Suppressor macrophage (primary cell): ENCODE measurements at places on chromosomes 12 and 14.
A peak's percentile ranks its signal among the peaks of the same experiment; 100 is the strongest.

DNA sequence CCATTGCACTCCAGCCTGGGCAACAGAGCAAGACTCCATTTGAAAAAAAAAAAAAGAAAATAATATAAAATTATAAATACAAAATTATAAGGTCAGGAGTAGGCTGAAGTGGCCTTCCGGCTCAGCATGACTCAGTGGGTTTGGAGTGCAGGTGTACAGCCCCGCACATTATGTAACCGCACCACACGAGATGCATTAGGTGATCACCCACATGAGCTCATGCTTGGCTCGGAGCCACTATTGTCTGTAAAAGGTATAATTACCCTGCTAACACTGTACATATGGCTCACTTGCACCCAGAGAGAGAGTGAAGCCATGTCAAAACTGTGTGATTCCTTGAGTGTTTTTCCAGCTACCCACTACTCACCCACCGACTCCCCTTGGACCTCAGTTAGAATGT, 557.0 kb downstream of the SLC6A15 start:
- no peak for DNase-seq

DNA sequence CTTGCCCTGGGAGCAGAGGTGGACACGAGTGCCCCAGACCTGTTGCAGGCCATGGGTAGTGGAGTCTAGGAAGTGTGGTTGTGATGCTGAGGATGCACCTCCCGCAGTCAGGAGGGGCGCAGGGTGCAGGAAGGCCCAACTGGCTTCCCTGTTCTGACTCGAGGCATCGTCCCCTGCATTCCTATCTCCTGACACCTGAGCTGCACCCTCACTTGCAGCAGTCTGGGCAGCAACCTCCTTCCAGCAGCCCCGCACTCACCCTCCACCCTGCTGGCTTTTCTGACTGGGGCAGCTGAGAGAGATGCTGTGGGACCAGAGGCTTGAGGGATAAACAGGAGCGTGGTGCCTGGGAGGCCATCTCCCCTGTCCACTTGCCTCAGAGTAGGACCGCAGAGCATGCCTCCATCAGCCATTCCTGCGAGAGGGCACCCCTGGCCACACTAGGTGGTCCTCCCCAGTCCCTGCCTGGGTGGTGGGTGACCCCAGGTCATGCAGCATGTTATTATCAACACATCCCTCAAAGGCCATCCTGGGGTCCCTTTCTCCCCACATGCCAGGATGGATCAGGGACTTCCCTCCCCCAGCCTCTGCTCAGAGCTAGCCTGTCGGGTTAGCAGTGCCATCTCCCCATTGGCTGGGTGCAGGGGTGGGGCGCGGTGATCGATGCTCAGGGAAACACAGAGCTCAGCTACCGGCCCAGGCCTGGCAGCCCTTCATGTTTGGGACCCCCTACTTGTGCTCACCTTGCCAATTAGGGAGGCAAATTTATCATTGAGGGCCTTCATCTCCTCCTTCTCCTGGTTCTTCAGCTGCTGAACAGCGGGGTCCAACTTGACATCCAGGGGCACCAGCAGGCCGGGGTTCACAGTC, 719 bp downstream of the KRT80 start:
- no peak for DNase-seq

GRCh38 chr12:70794131-70794530, 126.4 kb downstream of the PTPRR start:
- no peak for DNase-seq

GRCh38 chr12:120394483-120395367, 25.8 kb upstream of the MSI1 start:
- no peak for DNase-seq

- no peak for DNase-seq
These were observed 5.2 kb upstream of the PACS2 start for GRCh38 chr14:105309371-105309770.

DNA sequence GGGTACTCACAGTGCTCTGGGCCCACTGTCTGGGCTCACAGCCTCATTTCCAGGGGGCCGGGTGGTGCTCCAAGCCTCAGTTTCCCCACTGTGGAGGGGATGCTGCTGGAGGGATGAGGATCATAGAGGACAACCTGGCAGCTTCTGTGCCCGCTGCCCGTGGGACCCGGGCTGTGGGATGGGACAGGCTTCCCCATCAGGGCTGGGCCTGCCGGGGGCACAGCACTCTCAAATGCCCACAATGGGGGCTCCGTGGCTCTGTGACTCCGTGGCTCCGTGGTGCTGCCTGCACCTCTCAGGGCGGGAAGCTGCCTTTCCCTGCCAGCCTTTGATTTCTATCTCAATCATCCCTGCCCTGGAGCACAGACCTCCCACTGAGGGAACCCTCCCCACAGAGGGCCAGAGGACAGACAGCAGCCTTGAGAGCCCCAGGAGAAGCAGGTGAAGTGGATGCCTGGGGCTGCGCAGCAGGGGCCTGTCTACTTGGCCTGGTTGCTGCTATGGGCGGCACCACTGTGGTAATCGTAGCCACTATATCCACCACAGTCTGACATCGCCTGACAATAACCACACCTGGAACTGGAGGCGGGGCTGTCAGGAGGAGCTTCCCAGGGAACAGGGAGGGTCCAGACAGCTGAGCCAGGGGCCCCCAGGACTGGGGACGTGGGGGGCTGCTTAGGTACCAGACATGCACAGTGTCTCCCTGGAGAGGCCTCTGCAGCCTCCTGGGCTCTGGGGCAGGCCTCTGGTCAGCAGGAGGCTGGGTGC, 375.9 kb downstream of the TMEM121 start:
- DNase-seq: no peak

DNA sequence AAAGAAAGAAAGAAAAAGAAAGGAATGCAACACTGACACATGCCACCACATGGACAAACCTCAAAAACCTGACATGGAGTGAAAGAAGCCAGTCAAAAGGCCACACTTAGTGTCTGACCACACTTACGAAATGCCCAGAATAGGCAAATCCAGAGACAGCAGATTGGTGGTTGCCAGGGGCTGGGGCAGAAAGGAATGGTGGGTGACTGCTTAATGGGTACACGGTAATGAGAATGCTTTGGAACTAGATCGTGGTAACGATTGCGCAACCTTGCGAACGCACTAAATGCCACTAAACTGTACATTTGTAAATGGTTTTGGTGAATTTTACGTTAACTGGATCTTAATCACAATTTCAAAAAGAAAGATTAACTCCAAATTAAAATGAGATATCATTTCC, 39.5 kb downstream of the SCARB1 start:
- DNase-seq: no peak

GRCh38 chr12:115132145-115132544, 448.2 kb upstream of the TBX3 start:
- no peak for DNase-seq

- no peak for DNase-seq
These were observed 19.4 kb downstream of the PPP1R36 start for GRCh38 chr14:64569138-64569631.

- DNase-seq: no peak
These were observed 13.1 kb downstream of the SERPINA3 start for GRCh38 chr14:94625353-94625635.

DNA sequence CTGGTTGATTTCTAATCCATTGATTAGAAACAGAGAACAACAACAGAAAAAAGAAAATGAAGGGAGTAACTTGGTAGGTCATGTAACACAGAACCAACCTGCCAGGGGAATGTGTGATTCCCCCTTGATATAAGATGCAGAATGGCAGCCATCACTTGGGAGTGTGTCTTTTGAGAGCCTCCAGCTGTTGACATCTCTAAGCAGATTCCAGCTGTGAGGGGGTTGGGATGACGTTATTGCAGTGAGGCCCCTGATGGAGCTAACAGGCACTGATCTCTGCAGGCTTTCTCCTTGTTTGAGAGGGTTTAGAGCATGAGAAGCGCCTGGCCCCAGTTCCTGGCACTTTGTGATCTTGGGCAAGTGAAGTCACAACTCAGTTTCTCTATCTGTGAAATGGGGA, 124.9 kb downstream of the PELI2 start:
- DNase-seq: no peak

- DNase-seq: peak; percentile 69
These were observed 68.9 kb downstream of the NCOR2 start for GRCh38 chr12:124498275-124499189.

DNA sequence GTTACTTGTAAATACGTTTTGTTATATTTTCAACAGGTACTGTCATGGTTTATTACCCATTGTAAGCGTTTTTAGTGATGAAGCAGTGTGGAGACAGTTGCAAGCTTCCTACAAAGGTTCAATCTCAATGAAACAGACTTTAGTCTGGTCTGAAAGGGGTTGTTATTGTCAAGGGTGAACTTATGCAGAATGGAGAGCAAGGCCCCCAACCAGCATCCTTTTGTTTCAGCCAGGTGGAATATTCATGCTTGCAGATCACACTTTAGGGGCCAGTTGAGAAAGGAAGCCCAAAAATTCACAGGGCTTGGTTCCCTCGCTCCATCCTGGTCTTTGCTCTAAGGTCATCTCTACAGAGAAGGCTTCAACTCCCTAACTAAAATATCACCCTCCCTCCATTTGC, 103.7 kb downstream of the PRICKLE1 start:
- no peak for DNase-seq

GRCh38 chr14:38412654-38413053, 156.8 kb upstream of the CLEC14A start:
- no peak for DNase-seq

DNA sequence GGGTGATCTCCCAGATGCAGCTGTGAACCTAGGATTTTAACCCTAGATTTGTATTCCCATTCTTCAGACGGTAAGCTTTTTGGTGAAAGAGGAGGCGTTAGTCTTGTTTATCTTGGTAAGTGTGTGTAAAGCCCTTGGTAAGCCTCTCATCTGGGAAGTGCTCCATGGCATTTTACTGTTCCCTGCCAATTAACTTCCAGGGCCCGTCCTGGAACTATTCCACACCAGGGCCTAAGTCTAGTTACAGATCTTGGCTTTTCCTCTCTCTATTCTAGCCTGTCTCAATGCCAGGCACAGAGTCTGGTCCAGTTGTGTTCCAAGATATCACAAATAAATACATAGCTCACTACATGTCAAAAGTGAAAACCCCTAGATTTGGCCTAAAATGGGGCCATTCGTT, 42.4 kb downstream of the YEATS4 start:
- DNase-seq: no peak

DNA sequence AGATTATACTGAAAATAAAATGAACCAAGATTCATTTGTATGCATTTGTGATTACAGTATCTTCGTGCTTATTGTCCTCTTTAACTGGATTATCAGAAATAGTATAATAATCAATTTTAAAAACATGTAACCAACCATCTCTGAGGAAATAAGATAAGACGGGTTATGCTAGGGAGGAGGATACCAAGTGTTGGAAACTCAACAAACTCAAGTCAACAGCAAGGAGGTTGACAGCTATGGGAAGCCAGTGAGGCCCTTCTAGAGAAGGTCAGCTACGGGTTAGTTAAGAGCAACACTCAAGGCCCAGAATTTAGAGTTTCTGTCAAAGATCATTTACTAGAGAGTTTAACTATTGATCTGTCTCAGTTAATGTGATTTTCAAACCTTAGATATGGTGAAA, 137.2 kb downstream of the PDZRN4 start:
- DNase-seq: no peak

DNA sequence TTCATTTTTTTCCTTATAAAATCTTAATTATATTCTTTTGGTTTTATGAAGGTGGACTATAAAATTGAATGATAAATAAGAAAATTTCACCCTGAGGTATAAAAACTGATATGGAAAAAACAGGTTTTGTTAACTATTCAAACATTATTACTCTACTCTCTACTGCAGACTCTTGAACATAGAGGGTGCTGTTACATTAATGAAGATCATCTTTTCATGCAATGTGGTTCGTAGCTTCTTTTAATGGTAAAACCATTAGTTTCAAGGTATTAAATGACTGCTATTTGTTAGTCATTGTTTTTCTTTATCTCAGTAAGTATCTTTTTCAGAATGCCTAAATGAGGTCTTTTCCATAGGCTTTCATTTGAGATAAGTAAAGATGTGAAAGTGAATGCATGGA, 510.4 kb downstream of the SLC16A7 start:
- no peak for DNase-seq

- no peak for DNase-seq
These were observed 92.8 kb upstream of the KCNA1 start for GRCh38 chr12:4816744-4817525.

- DNase-seq: no peak
These were observed 47.3 kb downstream of the PDE6H start for GRCh38 chr12:15020156-15020555.

DNA sequence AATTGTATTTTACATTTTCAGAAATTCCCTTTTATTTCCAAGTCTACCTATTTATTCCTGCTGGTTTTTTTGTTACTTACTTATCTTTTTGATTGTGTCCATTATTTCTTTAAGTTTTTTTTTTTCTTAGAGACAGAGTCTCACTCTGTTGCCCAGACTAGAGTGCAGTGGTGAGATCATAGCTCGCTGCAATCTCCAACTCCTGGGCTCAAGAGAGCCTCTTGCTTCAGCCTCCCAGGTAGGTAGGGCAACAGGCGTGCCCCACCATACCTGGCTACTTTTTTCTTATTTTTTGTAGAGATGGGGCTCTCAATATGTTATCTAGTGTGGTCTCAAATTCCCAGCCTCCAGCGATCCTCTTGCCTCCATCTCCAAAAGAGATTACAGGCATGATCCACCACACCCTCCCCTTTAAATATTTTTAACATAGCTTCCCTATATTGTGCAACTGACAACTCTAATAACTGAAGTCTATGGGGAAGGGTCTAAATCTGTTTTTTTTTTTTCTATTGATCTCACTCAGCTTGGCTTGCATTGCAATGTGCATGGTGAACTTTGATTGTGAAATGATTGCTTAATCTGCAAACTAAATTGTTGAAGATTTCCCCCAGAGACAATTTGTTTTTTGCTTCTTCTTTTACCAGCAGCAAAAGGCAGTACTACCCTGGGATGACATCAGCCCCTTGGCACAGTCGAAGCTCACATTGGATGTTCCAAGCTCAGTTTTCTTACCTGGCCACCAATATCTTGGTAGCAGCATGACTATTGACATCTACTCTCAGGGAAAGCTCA, 25.7 kb upstream of the COCH start:
- DNase-seq: peak; percentile 70

DNA sequence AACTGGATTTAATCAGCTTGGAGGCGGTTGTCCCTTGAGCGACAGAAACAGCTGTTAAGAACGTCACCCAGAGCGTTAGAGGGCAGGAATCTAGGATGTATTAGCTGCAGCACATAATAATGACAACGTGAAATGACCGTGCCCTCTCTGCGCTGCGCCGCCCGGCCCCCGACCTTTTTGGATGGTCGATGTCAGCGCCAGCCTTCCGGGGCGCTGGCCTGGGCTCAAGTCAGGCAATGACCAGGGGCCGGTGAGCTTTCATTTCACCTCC, 427 bp upstream of the TMEM120B start:
- DNase-seq: peak; percentile 70

- no peak for DNase-seq
These were observed 116.5 kb downstream of the PAH start for GRCh38 chr12:102800565-102800964.

DNA sequence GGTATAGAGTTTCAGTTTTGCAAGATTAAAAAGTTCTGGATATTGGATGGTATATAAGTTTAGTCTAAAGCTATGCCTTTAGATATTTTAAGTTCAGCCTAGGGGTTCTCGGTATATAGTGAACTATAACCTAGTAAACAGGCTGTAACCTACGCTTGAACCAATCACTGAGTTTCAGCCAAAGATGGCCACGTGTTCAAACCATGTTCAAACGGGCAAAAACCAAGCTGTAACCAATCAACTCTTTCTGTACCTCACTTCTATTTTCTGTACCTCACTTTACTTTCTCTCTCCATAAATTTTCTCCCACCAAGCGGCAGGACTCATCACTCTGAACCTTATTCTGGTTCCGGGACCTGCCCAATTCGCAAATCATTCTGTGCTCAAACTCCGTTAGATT, 1.4 kb downstream of the TMBIM4 start:
- no peak for DNase-seq
